ENCODE measurements at places on chromosomes 3 and 15.

- no peak for DNase-seq
Measured at GRCh38 chr15:60259469-60259868, 138.3 kb downstream of the ANXA2 start.

DNA sequence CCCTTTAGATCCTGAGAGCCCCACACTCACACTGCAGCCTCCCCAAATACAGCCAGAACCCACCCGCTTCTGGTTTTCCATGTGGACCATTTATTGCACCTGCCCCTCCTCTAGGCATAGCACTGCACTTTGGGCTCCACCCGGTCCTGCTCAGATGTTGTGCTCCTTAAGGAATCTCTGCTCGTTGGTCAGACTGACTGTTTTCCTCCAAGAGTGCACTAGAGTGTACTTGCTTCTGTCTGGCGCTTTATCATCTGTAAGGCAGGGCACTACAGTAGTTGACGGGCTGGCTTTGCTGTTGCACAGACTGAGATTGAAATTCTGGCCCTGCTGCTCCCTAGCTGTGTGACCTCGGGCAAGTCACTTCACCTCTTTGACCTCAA, 124.1 kb downstream of the CACNA1D start:
- no peak for DNase-seq

GRCh38 chr15:80343554-80343992, 60.6 kb upstream of the ARNT2 start:
- DNase-seq = no peak

GRCh38 chr3:188037195-188037718, 116.7 kb upstream of the LPP start:
- no peak for DNase-seq

All from T-helper 9 cell (primary cell).